Effector CD8-positive, alpha-beta T cell (primary cell): ENCODE measurements at places on chromosomes 7 and 10.

DNA sequence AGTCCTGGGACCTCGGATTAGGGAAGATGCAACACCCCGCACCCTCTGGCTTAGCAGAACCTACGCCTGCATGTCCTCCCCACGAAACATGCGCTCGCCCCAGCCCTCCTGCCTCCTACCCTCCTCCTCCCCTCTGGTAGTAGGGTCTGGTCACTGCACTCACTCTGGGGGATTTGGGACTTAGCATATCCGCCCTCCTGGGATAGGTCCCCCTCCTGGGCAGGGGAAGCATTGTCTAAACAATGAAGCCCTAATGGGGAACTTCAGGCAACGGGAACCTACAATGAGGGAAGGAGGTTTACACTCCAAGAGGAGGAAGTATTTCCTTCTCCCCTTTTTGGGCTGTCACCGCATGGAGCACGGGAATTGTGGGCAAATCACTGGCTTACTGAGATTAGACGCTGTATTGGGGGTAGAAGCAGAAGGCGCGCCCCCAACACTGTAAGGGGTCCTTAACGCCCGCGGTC lies 892 bp downstream of the CRHR2 start:
- no peak for DNase-seq

GRCh38 chr10:106311590-106311989 lies 852.9 kb downstream of the SORCS1 start:
- no peak for DNase-seq

DNA sequence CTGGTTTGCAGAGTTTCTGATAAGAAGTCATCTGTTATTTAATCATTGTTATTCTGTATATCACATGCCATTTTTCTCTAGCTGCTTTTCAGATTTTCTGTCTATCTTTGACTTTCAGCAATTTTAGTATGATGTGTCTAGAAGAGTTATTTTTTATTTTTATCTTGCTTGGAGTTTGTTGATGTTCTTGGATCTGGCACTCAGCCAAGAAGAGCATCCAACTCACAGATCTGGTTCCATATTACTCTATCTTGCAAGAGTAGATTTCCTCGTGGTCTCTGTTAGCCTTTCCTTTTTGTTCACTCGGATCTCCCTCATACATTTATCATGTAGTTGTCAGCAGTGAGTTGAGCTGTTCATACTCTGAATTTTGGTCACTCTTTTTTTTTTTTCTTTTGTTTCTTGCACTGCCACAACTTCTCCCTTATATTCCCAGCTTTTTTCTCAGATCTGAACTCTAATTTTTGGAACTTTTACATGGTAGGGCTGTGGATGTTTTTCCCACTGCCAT lies 54.8 kb upstream of the CALCR start:
- no peak for DNase-seq

DNA sequence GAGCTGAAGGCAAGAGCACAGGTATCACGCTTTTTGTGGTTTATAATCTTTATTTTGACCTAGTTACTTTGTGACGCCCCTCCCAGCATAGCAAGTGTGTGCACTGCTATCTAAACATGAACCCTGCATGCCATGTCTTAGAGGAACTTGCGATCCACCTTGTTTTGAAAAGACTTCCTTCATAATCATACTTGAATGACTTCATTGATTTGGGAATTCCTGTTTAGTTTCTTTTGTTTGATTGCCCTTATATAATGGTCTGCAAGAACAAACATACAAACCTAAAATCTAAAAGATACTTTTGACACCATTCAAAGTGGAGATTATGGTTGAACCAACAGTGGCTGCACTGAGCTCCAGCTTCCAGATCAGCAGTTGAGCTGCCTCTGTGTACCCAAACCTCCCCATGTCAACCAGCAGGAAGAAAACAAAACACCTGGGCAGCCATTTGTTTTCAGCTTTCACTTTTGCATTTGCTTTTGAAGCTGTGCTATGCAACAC lies 132.6 kb downstream of the CELF2 start:
- no peak for DNase-seq

DNA sequence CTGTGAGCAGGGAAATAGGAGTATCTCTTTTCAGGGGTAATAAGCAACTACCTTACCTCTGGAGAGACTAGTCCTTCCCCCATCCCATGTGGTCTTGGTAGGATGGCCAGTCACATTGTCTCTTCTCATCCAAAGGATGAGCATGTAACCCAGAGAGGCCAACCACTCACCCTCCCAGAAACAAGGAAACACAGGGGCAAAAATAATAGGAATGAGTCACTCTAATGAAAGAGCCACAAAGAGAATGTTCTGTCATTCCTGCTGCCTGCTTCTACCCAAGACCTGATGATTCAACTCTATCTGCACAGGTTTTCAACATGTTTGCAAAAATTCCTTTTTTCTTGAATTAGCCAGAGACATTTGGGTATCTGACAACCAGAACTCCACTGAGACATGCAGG lies 99.3 kb upstream of the NFE2L3 start:
- no peak for DNase-seq

DNA sequence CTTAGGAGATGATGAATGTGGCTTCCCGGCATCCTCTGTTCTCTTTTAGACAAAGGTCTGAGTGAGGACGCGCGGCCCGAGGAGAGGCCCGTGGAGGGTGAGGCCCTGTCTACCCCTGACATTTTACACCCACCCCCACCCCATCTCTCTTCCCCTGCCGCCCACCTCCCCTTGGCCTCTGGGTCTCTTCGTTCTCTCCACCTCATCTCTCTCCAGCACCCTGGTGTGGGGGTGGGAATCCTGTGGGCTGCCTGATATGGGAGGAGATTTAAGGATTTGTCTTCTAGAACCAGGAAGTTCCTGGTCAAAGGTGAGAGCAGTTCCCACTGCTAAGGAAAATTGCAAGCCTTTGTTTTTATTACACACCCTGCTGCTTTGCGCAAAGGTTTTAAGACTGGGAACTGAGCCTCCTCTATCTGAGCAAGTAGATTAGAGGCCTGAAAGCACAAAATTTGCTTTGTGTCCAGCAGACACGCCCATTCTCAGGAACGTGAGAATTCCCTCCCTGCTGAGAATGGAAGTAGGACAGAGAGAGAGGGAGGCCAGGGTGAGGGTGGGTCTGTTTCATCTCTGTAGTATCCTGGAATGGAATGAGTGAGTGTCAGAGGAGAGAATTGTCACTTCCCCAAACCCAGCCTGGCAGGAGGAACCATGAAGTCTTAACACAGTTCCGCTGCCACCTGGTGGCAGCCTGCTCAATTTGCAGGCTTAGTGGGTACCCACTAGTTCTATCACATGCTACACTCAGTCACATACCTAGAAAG lies 91.2 kb downstream of the GTF2IRD1 start:
- DNase-seq, result no peak

DNA sequence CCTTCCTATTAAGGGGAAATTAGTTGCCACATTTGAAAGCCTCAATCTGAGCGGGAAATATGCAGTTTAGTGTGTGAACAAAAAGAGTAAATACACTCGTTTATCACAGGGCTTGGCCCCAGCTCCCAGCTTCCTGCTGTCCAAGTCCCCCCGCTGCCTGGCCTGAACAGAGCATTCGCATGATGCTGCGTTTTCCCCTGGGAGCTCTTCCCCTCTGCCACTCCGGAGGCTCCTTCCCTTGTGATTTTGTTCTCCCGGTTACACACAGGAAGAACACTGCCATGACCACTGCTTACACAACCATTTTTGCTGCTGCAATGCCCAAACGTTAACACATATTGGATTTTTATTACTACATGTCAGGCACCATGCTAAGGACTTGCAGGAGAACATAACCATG lies 120.7 kb upstream of the ADARB2 start:
- no peak for DNase-seq

DNA sequence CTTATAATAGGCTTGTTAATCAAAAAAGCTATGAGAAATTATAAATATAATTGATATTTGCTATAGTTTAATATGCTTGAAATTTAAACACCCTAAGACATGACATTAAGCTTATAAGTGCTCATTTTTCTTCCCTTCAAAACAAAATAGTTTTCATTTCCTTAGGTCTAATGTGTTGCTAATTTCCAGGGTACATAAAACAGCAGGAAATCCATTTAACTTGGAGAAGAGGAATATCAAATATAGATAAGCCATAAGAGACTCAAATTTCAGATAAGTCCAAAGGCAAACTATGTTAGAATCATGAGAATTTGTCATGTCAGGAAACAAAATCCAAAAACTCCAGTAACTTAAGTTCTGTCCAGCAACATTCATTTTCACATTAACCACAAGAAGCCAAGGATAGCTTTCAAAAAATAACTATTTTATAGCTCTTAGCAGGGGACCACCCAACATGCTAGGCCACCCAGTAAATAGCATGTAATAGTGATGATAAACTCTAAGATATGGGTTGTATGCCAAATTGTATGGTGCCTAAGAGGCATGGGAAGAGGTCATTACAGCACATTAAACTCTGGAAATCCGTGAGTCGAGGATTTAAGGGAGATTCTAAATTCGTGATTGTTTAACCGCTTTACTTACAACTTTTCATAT lies 298.1 kb downstream of the CRPPA start:
- DNase-seq, result no peak

DNA sequence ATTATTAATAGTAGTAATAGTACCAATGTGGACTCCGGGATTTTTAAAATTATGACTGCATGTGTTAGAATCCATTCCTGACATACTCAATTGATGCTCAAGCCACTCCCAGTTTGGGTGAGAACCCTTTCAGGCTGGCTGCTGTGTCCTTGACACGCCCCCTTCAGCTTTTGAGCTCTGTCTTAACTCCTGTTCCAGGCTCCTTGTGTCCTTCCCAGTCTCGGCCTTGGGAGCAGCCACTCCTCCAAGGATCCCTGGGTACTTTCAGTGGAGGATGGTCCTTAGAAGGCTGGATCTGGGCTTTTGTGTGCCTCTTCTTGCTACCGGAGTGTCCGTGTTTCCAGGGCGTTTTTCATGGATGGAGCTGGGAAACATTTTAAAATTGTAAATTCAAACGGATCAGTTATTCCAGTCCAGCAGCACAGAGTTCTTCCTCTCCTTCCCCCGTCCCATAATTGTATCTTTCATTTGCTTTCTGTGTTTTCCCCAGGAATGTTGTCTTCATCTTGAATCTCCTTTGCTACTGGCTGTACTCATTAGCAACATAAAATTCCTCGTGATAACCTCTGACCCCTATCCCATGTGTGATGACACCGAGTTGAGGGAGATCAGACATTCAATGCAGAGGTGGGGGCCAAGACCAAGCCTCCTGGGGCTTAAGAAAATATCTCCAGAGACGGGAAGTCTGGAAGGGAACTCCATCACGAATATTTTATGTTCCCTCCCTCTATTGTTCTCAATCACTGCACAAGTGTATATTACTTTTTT lies 40.0 kb upstream of the PFKFB3 start:
- no peak for DNase-seq

- no peak for DNase-seq
These were observed 48.5 kb upstream of the OSBPL3 start for GRCh38 chr7:25028370-25029021.

GRCh38 chr10:86393862-86394455 lies 27.4 kb upstream of the GRID1 start:
- no peak for DNase-seq

- no peak for DNase-seq
These were observed 495.6 kb downstream of the RPS24 start for GRCh38 chr10:78529262-78529661.

- no peak for DNase-seq
These were observed 78.8 kb downstream of the FAM13C start for GRCh38 chr10:59283456-59284091.

- no peak for DNase-seq
These were observed 152.0 kb downstream of the PLPP4 start for GRCh38 chr10:120609006-120609405.

DNA sequence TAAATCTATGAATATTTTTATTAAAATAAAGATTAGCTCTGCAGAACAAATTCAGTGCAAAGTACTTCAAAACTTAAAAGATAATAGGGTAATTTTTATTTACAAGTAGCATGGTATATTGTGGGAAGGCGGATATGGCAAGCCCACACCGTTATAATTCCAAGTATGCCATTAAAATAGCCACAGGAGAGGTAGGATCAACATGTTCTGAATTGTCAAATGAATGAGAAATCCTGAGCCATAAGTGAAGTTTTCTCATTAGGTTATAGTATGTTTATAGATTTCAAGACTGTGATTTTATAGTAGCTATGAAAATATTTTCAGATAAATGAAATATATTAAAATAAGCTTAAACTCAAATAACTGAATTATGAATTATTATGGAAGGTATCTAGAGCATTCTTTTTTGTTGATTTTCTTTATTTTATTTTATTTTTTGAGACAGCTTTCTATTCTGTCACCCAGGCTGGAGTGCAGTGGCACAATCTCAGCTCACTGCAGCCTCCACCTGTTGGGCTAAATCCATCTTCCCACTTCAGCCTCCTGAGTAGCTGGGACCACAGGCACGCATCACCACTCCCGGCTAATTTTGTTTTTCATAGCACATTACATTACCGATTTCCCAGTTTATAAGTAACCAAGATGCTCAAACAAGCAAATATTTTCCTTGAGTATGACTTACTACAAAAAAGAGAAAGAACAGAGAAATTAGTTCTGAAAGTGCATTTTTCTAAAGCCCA lies 956.6 kb downstream of the GATA3 start:
- no peak for DNase-seq

DNA sequence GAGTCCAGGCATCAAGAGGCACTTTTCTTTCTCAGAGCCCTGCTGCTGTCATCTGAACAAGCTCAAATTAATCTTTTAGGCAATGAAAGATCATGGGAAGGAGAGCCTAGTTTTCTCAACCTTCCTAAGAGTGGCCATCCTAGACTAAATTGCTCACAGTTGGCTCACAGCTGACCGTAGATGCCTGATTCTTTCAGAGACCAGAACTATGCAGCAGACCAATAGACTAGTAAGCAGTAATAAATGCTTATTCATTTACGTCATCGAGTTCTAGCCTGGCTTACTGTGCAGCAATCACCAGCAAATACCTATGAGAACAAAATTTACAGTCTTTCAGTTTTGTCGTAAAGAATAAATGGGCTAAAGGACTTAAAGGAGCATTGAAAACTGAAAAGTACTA lies 602.9 kb upstream of the GHITM start:
- DNase-seq, result no peak

- DNase-seq, result no peak
These were observed 34.7 kb downstream of the MET start for GRCh38 chr7:116706668-116707126.

DNA sequence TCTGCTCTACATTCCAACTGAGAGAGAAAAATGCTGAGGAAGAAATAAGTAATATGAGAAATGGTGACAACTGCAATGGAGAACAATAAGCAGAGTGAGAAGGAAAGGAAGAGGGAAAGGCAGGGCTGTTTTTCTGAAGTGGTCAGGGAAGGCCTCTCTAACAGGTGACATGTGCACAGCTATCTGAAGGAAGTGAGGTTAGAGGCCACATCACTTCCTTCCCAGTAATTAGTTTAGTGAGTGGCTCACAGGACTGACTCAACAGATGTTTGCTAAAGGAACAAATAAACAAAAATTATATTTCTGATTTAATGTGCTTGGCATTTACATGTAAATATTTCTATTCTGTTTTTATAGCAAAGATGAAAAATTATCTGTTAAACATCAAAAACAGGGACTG lies 77.9 kb downstream of the ARHGAP21 start:
- no peak for DNase-seq

- no peak for DNase-seq
These were observed 170.5 kb upstream of the KLF6 start for GRCh38 chr10:3955493-3955892.

GRCh38 chr10:4086131-4086898 lies 301.3 kb upstream of the KLF6 start:
- no peak for DNase-seq
